Mesothelial cell of epicardium (in vitro differentiated cells): ENCODE measurements at places on chromosomes 3 and 15.

DNA sequence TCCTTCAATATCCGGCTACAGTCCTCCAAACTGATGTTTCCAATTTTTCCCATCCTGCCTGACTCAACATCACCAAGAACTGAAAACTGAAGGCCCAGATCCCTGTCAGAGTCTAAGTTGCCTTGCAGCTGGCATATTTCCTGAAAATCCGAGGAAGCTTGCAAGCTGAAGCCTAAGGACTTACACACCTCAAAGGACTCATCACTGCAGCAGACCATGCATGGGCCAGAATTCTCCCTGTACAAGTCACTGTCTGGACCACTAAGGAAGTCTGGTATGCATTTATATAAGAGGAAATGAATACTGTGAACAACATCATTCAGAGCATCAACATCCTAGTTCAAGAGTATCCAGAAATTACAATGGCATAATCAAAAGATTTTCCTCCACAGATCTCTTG, 548.8 kb upstream of the MDFIC2 start:
- H3K27ac ChIP-seq, result no peak overlapping the region
- DNase-seq, result no peak
- peaks cover 4% of the 10 kb centered on the region for H3K36me3 ChIP-seq
- H3K4me3 ChIP-seq, result no peak overlapping the region
- H3K4me1 ChIP-seq, result peaks cover 19% of the 10 kb centered on the region

DNA sequence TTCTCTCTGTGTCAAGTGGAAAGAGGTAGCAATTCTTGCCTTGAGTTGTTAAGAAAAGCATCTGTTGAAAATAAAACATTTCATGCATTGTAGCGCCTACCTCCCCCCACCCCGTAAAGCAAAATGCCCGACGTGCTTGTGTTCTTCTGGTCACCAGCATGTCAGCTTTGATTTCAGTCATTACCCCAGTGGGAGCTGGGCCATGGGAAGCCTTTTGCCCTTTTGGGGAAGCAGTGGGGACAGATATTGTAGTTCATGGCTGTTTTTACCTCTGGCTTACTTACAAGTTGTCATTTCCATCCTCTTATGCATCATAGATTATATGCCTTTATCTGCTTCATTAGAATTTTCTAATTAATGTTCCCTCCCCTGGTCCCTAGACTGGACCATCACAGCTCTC, 328.7 kb downstream of the RYR3 start:
- H3K36me3 ChIP-seq, result no peaks in the 10 kb centered on the region
- H3K4me1 ChIP-seq, result no peaks in the 10 kb centered on the region
- H3K4me3 ChIP-seq, result no peak overlapping the region
- H3K27me3 ChIP-seq, result peaks cover 17% of the 10 kb centered on the region
- H3K27ac ChIP-seq, result no peak overlapping the region

GRCh38 chr3:142319912-142320311, 94.5 kb upstream of the GK5 start:
- H3K27me3 ChIP-seq, result no peaks in the 10 kb centered on the region
- H3K36me3 ChIP-seq, result peaks cover 47% of the 10 kb centered on the region
- H3K4me3 ChIP-seq, result no peak overlapping the region
- H3K4me1 ChIP-seq, result peaks cover 4% of the 10 kb centered on the region

- DNase-seq, result no peak
- H3K27me3 ChIP-seq, result no peaks in the 10 kb centered on the region
- H3K4me1 ChIP-seq, result peaks cover 20% of the 10 kb centered on the region
- no peaks in the 10 kb centered on the region for H3K36me3 ChIP-seq
- no peak overlapping the region for H3K4me3 ChIP-seq
- H3K27ac ChIP-seq, result peak overlapping the region; percentile 92
Observed at GRCh38 chr15:69794645-69795469, 302.9 kb downstream of the TLE3 start.

GRCh38 chr3:46080124-46080968, 53.1 kb upstream of the XCR1 start:
- H3K27ac ChIP-seq, result no peak overlapping the region
- peaks cover 12% of the 10 kb centered on the region for H3K4me1 ChIP-seq
- peaks cover 3% of the 10 kb centered on the region for H3K27me3 ChIP-seq
- H3K36me3 ChIP-seq, result no peaks in the 10 kb centered on the region
- no peak overlapping the region for H3K4me3 ChIP-seq

DNA sequence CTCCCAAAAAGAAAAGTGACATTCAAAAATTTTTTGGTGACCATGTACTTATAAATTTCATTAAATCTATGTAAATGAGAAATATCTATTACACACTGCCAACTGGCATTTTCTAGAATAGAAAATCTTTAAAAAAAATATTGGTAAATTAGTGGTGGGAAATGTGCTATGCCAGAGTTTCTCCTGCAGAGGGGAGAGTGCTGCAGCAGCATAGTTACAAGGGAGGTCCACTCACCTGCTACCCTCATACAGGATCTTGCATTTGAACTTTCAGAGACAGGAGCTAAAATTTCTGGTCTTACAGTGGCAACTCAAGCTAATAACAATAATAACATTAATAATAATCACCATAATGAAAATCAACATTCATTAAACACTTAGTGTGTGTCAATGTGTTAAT, 459.6 kb downstream of the NSUN3 start:
- no peak overlapping the region for H3K27ac ChIP-seq
- no peak for DNase-seq
- H3K4me1 ChIP-seq, result peaks cover 29% of the 10 kb centered on the region
- no peak overlapping the region for H3K4me3 ChIP-seq
- no peaks in the 10 kb centered on the region for H3K27me3 ChIP-seq
- H3K36me3 ChIP-seq, result no peaks in the 10 kb centered on the region

DNA sequence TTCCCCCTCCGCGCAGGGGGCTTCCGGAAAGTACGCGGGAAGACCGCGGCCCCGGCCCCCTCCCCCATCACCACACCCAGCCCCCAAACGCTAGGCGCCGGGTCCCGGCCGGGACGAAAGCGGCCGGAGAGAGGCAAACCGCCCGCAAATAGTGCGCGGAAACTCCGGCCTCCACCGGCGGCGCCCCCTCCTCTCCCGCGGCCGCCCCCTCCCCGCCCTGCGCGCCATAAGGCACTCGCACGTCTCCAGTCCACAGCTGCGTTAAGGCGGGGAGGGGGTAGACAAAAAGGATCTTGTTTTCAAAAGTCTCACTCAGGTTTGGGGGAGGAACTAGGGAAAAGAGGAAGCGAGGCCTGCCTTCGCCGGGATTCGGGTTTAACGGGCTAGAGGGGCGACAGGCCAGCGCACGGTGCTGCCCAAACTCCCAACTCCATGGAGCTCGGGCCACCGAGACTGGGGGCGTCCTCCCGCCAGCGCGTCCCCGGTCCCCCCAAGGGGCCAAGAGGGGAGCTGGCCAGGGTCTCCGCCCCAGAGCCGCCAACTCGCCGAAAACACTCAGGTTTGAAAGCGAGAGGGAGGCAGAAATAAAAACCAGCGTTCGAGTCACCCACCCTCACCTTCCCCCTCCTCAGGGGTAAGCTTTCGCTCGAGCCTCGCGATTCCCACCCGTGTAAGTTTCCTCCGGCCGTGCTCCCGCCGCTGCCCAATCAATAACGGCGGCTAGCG, 1.8 kb downstream of the ANP32A start:
- no peaks in the 10 kb centered on the region for H3K27me3 ChIP-seq
- H3K4me3 ChIP-seq, result peak overlapping the region; percentile 86
- no peaks in the 10 kb centered on the region for H3K36me3 ChIP-seq
- DNase-seq, result peak; percentile 59

GRCh38 chr3:36482256-36482655, 102.0 kb downstream of the STAC start:
- no peak overlapping the region for H3K27ac ChIP-seq
- H3K27me3 ChIP-seq, result peaks cover 2% of the 10 kb centered on the region
- no peak for DNase-seq

DNA sequence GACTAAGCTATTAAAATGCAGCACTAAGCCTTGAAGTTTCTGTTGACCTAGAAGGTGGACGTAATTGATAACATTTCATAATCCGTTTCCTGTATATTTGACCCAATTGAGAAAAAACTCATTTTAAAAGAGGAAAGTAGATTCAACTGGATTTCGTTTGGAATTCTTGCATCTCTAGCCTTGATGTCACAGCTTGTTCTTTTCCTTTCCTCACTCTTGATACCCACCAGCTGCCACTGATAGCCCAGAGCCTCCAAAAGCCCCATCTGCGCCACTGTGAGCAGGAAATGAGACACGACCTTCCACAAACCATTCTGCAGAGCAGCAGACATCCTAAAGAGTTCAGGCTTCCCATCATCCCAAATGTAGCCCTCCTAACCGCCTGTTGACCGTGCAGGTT, 61.8 kb downstream of the FOXB1 start:
- no peak for DNase-seq
- no peaks in the 10 kb centered on the region for H3K36me3 ChIP-seq
- no peak overlapping the region for H3K4me3 ChIP-seq
- H3K27me3 ChIP-seq, result peaks cover 9% of the 10 kb centered on the region
